ENCODE measurements at places on chromosomes 7 and 10.

DNA sequence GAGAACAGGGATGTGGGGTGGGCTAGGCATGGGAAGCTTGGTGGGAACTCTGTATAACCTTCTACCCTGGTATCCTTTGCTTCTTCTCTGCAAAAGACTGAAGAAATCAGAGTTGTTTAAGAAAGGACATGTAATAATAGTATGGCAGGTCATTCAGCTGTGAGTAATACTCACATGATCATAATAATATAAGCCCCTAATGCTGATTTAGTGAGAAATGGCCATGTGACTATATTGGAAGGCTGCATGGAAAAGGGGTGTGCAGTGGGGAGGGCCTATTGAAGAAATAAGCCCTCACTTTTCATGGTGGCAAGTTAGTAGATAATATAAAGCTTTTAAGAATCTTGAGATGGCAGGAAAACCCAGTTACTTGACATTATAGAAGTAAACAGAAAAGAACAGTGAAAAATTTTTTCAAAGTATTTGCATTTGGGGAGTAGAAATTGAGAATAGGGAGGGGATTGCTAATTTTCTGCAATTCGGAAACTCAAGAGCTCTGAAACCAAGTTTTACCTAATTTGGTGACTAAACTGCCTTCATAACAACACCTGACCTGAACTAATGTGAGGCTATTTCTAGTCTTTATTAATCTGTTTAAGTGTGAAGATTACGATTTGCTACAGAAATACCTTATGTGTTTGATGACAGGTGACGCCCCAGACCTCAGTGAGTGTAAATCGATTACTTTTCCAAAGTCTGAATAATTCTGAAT lies 44.4 kb downstream of the ATXN7L1 start:
- no peak for DNase-seq

DNA sequence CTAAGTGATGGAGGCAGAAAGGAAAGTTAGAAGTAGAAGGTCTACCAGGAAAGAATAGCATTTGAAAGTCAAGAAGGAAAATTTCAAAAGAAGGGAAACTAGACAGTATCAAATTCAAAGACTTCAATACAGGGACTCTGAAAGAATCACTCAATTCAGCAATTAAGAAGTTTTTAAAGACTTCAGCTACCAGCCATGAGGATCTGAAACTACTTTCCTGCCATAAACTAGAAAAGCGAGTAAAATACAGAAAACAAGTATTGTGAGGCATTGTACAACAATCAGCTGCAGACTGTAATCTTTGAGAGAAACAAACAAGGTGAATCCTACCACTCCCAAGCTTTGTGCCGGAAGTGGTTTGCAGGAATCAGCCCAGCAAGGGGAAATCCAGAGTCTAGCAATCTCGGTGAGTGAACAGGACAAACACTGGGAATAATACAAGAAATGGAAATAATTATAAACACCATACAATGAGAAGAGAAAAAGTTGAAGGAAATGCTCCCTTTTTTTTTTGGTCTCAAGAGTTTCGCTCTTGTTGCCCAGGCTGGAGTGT lies 62.4 kb downstream of the ARHGAP12 start:
- no peak for DNase-seq

DNA sequence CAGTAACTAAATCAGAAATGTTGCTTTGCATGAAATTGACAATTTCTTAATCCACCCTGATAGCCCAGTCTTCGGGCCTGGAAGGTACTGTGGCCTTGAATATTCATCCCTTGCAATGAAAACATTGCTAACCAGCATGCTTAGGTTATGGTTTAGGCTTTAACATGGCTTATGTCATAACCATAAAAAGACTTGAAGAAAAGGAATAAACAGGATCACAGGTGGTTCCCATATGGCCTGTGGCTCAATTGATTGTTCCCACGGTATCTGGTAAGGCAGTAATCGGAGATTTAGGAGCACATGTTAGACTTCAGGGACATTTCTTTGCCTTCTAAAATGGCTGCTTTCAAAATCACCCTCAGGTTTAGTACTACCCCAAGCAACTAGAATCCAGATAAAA lies 139.5 kb downstream of the ST7 start:
- peak; percentile 47 for DNase-seq

DNA sequence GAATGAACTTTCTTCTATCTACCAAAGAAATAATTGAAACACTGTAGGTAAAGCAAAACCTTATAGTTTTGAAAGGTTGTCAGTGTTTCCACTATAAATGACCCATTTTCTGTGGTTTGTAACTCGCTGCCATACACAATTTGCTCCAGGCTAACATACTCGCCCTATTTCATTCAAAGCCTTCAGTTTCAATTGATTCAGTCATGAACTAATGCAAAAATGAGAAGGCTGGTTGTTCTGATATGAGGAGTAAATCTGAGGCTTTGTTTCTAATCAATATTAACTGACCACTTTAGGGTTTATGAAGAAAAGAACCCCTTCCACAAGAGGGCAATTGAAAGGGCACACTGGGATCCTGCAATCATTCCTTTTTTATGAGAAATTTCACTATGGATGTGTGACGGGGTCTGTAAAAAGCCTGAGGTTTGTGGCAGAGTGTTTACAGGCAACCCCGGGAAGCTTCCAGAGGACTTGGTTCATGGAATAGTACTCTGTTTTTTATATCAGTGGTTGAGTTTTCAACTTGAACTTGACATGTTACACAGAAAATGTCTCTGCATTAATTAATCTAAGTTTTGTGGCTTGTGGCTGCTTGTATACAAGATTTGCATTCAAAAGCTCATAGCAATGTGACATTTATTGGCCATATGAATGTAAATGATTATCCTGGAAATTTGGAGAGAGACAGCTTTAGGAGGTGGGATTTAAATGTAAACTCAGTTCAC lies 133.2 kb downstream of the NRP1 start:
- DNase-seq, result no peak

GRCh38 chr10:111646021-111646420 lies 537.5 kb downstream of the GPAM start:
- DNase-seq, result peak; percentile 16

- peak; percentile 16 for DNase-seq
Measured at GRCh38 chr10:24119896-24120295, 89.0 kb upstream of the KIAA1217 start.

DNA sequence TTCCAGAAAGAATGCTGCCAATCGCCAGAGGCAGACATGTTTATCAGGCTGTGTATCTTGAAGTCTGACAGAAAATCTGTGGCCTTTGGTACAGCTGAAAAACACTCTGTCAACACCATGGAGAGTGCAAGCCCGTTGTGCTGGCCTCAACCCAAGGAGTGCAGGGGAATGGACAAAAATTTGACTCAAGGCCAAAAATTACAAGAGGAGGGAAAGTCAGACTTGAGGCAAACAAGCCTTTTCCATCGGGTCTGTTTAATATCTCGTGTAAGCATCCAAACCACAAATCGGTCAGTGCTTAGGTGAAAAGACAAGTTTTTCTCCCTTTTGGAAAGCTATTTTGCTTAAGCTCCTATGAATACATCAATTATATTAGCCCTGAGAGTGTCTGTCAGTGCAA lies 305.3 kb upstream of the NFE2L3 start:
- DNase-seq, result peak; percentile 95

DNA sequence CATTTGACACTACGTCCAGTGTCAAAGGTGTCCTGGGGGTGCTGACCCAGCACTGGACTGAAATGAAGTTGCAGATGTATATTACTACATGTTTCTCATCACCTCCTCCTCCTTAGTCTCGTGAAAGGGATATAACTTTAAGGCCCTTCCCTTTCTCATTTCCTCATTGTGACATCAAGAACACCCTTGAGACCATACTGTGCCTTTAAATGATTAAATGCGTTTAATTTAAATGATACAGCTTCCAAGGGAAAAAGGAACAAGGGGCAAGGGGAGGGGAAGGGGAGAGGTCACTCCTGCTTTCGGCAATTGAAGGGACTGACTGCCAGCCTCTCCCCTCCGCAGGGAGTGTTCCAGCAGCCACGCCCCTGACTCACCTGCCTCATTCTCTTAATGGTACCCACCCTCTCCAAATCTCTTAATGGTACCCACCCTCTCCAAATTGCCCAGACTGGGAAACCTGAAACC lies 80.5 kb upstream of the KMT2E start:
- DNase-seq, result no peak

- peak; percentile 1 for DNase-seq
Measured at GRCh38 chr7:138785587-138786437, 12.0 kb upstream of the TMEM213 start.

DNA sequence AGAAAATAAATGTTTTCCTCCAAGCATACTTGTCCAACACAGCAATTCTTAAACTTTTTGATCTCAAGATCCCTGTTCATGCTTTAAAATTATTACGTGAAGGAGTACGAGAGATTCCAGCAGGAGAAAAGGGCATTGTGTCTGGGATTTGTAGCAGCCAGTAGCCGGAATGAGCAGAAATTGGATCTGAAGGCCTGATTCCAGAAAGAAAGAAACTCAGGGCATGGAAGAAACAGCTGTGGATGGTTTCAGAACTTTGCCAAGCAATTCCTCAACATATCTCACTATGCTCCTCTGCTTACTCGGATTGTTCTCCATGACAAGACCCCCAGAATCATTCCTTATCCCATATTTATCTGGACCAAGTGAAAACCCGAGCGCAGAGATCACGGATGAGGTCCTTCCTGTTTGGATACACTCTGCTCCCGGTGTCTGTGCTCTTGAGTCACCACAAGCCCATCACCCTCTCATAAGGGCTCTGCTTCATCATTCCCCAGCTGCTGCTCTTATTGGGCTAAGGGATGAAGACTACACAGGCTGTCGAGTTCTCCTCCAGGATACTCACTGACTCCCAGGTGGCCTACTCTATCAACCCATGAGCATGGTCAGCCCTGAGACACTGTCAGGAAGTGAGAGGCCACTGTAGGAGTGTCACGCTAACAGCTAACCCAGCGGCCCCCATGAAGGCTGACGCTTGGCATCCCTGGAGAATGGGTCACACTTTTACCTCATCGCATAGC lies 121.0 kb upstream of the LANCL2 start:
- DNase-seq, result no peak

DNA sequence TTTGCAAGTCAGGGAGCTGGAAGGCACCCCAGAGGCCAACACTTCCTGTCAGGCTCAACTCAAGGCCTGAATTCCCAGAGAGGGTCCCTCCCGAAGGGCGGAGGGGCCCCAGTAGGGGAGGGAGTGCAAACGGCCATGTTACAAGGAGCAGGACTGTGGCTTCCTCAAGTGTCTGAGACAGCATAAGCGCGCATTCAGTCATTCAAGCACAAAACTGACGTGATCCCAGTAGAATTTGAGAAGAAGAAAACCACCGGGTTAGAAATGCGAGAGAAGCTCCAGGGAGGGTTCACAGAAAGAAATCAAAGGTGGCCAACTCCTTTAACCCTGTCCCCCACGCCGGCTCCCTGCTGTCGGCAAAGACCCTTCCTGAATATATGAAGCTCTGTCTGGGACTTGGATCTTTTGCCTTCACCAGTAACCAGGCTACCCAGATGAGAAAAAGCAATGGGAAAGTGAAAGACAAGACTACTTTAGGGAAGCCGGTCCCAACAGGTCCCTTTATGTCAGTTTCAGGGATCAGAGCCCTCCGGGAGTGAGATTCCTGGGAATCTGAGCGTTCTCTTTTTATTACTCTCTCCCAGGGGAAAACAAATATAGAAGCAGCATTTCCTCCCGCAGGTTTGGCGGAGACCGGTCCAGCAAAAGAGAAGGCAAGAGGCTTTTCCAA lies 1.3 kb downstream of the AFAP1L2 start:
- DNase-seq, result no peak

GRCh38 chr7:104230606-104231005 lies 22.8 kb upstream of the ORC5 start:
- peak; percentile 69 for DNase-seq

- no peak for DNase-seq
Measured at GRCh38 chr7:44329888-44330287, 4.5 kb upstream of the CAMK2B start.

DNA sequence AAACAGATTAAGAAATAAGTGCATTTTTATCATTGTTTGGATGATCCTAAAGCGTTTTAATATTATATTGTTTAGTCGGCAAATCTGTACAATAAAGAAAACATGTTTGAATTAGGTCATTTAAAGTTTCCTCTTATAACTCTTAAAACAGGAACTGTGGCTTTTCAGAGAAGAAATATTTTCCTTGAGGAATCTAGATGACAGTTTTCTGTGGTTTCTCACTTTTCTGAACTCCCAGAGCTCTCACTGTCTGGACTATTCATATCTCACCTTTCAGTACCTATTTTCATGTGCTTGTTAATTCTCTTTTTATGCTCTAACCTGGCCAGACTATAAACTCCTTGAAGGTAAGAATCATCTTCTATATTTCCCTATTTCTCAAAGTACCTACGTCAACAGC lies 135.1 kb downstream of the CHN2 start:
- no peak for DNase-seq

- DNase-seq, result no peak
Measured at GRCh38 chr7:54355842-54356241, 186.3 kb upstream of the VSTM2A start.

GRCh38 chr7:132255898-132256297 lies 320.4 kb downstream of the PLXNA4 start:
- no peak for DNase-seq

GRCh38 chr10:71434760-71435394 lies 38.2 kb downstream of the CDH23 start:
- no peak for DNase-seq

DNA sequence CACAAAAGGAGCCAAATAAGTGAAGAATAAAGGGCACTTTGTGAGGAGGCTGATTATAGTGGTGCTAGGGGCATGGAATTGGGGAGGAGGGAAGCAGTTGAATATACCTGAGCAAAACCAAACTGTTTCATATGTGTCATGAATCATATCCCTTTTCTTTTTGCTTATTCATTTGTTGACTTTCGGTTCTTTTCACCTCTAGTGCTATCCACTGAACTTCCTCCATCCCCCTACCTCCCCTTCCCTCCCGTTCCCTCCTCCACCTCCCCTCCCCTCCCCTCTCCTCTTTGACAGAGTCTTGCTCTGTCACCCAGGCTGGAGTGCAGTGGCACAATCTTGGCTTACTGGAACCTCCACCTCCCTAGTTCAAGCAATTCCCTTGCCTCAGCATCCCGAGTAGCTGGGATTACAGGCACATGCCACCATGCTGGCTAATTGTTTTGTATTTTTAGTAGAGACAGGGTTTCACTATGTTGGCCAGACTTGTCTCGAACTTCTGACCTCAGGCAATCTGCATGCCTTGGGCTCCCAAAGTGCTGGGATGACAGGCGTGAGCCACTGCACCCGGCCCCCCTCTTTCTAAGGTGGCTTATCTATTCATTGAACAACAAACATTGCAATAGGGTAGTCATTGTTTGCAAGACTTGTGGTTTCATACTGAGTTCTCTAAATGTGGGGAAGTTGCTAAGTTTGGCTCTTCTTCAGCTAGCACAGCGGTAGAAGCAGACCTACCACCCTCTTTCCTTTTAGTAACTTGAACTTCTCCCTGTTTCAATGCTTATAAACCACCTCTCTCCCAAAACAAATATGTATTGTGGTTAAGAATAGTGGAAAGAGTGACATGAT lies 150.4 kb upstream of the PRPS1L1 start:
- DNase-seq, result peak; percentile 27
